Activated T-cell treated with anti-CD3 and anti-CD28 coated beads for 24 hours (primary cell): ENCODE measurements at places on chromosomes 1 and 21.

DNA sequence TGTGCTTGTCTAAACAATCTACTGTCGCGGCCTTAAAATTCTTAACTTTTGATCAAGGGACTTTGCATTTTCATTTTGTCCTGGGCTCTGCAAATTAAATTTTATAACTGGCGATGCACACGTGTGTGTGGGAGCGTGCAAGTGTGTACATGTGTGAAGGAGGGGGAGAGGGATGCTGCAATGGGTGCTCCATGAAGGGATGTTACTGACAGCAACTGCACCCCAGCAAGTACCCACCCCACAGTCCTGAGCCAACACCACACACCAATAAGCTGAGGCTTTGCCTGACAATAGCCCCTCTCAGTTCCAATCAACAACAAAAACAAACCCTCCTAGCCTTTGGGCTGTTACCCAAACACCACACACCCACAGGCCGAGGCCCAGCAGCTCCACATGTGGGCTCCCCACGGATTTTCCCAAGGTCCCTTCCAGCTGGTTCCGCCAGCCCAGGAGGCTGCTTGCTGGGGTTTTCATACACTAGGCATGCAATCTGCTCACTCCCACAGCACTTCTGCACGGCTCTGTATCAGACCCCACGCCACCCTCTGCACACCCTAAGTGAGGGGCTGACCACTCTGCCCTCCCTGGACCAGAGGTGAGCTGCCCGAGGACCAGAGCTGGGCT, 32.8 kb upstream of the IFFO2 start:
- DNase-seq: no peak

- no peak for DNase-seq
Measured at GRCh38 chr1:19186001-19186400, 24.1 kb downstream of the UBR4 start.

- DNase-seq: no peak
Measured at GRCh38 chr1:107004421-107004820, 52.1 kb upstream of the PRMT6 start.

DNA sequence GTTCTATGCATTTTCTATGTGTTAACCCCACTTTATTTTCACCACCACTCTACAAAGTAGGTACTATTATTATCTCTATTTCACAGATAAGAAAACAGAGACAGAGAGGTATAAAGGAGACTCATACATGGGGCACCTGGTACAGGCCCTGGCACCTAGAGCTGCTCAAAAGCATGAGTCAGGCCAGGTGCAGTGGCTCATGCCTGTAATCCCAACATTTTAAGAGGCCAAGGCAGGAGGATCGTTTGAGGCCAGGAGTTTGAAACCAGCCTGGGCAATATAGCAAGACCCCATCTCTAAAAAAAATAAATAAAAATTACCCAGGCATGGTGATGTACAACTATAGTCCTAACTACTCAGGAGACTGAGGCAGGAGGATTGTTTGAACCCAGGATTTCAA, 35.8 kb downstream of the GLIS1 start:
- DNase-seq: no peak

DNA sequence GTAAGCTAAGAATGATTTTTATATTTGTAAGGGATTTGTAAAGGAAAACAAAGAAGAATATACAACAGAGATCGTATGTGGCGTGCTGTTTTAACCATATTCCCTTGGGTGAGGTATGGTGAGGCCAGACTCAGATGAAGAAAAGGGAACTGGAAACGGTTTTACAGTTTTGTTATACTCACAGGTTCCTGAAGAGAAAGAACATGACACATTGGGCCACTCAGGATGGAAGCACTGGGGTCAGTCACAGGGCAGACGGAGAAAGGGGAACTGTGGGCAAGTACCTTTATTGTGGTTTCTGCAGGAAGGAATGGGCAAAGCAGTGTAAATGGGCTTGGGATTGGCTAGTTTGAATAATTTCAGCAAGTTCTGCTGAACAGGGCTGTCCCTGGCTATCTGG, 177.4 kb downstream of the LBR start:
- no peak for DNase-seq

DNA sequence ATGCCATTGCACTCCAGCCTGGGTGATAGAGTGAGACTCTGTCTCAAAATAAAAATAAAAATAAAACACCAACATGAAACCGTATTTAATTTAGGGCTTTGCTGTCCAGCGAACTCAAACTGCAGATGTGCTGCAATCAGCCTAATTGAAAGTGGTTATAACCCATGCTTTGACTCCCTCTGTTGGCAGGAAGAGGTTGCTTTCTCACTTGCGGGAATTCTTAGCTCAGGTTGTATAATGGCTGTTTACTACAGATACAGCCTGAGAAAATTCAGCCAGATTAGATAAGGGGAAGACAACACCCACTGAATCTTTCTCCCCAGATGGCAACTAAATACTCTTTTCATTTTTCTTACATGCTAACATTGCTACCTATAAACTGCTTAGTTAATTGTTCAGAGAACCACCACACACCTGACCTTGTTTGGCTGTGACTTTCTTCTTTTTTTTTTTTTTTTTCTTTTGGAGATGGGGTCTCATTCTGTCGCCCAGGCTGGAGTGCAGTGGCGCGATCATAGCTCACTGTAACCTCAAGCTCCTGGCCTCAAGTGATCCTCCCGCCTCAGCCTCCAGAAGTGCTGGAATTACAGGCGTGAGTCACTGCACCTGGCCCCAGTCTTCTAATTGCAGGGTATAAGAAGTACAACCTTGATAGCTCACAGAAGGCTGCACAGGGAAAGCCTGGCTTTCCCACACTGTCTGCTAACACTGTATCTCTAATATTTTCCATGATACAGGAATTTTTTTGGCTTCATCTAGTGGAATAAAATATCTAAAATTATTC, 34.6 kb downstream of the DNTTIP2 start:
- DNase-seq: peak; percentile 24

- DNase-seq: no peak
Measured at GRCh38 chr1:211724687-211725196, 49.3 kb upstream of the NEK2 start.

GRCh38 chr1:199010933-199011332, 372.1 kb downstream of the PTPRC start:
- DNase-seq: no peak

DNA sequence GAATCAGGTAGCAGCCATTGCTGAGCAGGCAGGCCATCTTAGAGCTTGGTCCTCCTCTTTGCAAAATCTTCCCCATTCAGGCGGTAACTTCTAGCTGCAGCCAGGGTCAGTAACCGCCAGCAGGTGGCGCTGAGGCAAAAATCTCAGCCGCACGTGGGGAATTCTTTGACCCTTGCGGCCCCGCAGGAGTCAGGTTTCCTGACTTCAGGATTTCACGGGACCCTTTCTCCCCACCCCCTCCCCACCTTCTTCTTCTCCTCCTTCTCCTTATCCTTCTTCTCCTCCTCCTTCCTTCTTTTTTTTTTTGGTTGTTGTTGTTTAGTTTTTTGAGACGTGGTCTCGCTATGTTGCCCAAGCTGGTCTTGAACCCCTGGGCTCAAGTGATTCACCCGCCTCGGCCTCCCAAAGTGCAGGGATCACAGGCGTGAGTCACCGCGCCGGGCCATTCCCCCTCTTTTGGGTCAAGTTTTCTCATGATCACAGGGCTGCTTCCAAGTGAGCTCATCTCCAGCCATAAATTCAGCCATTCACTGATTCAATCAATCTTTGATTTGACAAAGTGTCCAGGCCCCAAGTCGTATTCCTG, 33.4 kb upstream of the TENT5B start:
- DNase-seq: peak; percentile 52

GRCh38 chr1:76687307-76688175, 179.7 kb upstream of the ST6GALNAC5 start:
- DNase-seq: no peak

- DNase-seq: no peak
Measured at GRCh38 chr1:222234351-222234750, 313.6 kb downstream of the HHIPL2 start.

DNA sequence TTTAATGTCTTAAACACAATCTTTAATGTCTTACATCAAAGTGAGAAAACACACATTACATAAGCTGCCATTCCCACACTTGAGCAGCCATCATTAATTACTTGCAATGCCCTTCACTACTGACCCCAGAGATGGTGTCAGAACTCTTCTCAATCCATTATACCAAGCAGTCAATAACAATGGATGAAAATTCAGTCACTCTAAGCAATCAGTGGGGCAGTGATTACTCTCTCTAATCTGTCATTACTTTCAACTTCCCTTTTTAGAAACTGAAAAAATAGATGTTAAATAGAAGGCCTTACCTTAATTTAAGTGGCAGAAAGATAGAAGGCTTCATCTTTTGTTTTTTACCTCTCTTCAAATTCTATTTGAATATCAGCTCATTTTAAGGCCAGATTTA, 9.7 kb upstream of the FRRS1 start:
- DNase-seq: no peak

DNA sequence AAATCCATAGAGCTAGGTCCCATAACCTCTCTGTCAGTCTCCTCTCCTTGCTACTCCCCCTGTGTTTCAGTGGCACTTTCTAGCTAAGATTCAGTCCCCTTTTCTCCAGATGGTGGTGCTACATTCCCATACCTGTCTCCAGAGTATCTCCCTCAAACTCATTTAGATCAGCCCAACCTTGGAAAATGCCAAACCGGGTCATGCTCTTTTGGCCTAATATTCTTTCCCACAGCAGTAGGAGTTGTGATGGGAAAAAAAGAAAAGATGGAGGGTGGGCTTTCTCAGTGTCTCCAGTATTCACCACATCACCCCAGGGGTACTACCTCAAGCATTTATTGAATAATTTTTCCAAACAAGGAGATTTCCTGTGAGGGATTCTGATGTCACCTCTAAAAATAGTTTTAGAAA, 3.2 kb upstream of the RXFP4 start:
- DNase-seq: no peak

DNA sequence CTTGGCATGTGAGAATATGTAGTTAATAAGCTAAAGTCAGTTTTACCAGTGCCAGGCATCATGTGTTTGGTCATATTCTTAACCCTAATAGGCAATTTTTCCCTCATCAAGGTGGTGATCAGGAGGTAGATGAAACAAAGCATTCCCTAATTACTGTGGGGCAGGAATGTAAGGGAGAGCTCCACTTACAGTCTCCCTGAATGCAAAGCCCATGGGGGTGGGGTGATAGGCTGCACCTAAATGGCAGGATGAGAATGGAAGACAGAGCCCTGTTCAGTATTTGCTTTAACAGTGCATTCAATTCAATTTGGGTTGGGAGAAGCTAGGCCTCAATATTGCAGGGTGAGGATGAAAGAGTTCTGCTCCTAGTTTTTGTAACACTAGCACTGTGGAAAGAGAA, 23.4 kb downstream of the ZNF678 start:
- no peak for DNase-seq

GRCh38 chr1:52926864-52927211, 238 bp upstream of the SCP2 start:
- no peak for DNase-seq

DNA sequence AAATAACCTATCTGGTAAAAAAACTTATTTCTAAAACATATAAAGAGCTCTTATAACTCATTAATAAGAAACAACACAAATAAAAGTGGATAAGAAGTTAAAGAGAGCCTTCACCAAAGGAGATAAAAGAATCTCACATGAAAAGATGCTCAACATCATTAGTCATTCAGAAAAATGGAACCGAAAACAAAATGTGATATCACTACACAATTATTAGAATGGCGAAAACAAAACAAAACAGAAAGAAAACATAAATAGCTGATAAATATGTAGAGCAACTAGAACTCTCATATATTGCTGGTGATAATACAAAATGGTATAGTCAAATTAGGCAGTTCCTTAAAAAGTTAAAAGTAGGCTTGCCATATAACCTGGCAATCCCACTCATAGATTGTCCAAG, 1109.3 kb downstream of the PLA2G4A start:
- DNase-seq: no peak

GRCh38 chr1:56473582-56474270, 105.6 kb downstream of the PLPP3 start:
- DNase-seq: no peak

DNA sequence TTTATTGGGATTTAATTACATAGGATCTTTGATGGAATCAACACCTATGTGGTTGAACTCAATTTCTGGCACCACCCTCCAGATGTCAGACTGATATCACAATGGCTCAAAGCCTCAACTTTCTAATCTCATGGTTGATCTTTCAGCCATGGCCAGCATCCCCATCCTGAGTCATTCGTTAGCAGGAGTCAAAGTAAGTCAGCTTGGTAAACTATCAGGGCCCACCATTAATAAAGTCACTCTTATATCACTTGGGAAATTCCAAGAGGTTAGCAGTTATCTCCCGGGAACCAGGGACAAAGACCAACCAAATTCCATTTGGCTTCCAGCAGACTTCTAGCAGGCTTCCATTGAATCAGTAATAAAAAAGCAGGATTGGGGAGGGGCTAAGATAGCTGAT, 50.7 kb upstream of the TNFSF4 start:
- DNase-seq: no peak

- peak; percentile 52 for DNase-seq
Measured at GRCh38 chr1:41416552-41417334, 55.5 kb downstream of the FOXO6 start.

DNA sequence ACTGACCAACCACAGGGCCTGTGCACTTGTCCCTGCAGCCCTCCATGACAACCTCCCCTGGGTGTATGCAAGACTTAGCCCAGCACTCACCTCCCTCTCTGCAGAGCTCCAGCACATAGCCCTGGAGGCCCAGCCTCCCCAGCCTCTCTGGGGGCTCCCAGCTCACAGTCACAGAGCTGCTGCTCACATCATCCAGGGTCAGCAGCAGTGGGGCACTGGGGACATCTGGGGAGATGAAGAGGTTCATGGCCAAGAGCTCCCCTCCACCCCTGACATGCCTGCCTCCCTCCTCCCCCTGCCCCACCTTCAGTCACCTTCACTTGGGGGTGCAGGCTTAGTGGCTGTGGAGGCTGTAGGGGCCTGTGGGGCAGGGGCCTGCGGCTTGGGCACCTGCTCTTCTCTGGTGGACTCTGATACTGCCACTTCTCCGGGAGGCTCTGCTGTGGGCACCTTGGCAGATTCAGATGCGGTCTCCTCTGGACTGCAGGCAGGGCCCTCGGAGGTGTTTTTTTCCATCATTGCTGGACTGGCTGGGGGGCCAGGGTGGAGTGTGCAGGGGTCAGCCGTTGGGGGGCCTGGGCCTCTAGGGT, at the start of gene MYBPH:
Gene MYBPH (minus strand): TSS at position 590 of the 590 bp plus-strand sequence. CDS start 71 bp downstream, at position 519.
- DNase-seq: no peak

DNA sequence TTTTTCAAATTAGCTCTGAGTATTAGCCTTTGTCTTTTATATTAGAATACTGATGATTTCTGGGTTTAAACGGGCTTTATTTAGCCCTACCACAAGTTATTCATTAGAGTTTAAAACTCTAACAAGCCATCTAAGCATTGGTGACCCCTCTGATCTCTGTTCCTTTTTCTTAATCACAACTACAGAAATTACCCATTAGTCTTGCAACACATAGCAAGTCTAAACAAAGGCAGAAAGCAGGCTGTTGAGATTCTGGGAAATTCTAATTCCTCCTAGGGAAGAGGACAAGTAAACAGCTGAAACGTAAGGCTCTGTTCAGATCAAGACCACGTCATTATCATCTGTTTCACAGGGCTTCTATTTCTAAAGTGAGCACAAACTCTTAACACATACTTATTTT, 491.2 kb upstream of the ZRANB2 start:
- DNase-seq: no peak
